ENCODE measurements at places on chromosomes 11 and 22. TPM values are rescaled to one million over a fixed set of nuclear protein-coding genes. Genes with fewer than 3 reads are reported as not detected.
A peak's percentile ranks its signal among the peaks of the same experiment; 100 is the strongest.

DNA sequence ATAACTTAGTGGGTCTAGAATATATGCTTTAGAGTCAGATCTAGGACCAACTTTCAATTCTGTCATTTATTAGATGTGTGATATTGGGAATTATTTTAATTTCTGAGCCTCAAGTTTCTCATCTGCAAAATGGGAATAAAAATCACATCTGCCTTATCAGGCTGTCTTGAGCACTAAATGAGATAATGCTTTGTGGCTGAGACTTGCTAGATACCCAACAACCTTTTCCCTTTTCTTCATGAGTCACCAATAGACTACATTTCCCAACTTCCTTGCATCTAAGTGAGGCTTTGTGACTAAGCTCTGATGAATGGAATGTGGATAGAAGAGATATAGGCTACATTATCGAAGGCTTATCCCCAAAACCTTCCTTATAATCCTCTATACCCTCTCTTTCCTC, 220.7 kb upstream of the SESN3 start:
- no peaks in the 10 kb centered on the region for H3K4me1 ChIP-seq
- DNase-seq, result no peak
- H3K27ac ChIP-seq, result no peak overlapping the region
- no peak overlapping the region for H3K4me3 ChIP-seq
- no peaks in the 10 kb centered on the region for H3K36me3 ChIP-seq

GRCh38 chr11:84224042-84224441, 937.9 kb upstream of the CCDC90B start:
- no peak overlapping the region for H3K4me3 ChIP-seq
- no peaks in the 10 kb centered on the region for H3K36me3 ChIP-seq
- no peaks in the 10 kb centered on the region for H3K4me1 ChIP-seq
- no peak for DNase-seq

- peak overlapping the region; percentile 97 for H3K27ac ChIP-seq
- H3K4me3 ChIP-seq, result no peak overlapping the region
- peaks cover 71% of the 10 kb centered on the region for H3K36me3 ChIP-seq
- H3K27me3 ChIP-seq, result peaks cover 6% of the 10 kb centered on the region
- H3K4me1 ChIP-seq, result peaks cover 51% of the 10 kb centered on the region
Measured at GRCh38 chr11:12229450-12230229, 119.2 kb downstream of the MICAL2 start.

GRCh38 chr11:72584939-72585597, 89.2 kb downstream of the PDE2A start:
- H3K27me3 ChIP-seq, result peaks cover 58% of the 10 kb centered on the region
- no peak overlapping the region for H3K4me3 ChIP-seq
- H3K27ac ChIP-seq, result no peak overlapping the region
- H3K36me3 ChIP-seq, result no peaks in the 10 kb centered on the region
- no peak for DNase-seq

- DNase-seq, result peak; percentile 75
- peak overlapping the region; percentile 87 for H3K4me3 ChIP-seq
- H3K27ac ChIP-seq, result peak overlapping the region; percentile 98
- peaks cover 6% of the 10 kb centered on the region for H3K27me3 ChIP-seq
Measured at GRCh38 chr11:69010964-69011623, 2.0 kb downstream of the MRGPRF start.

DNA sequence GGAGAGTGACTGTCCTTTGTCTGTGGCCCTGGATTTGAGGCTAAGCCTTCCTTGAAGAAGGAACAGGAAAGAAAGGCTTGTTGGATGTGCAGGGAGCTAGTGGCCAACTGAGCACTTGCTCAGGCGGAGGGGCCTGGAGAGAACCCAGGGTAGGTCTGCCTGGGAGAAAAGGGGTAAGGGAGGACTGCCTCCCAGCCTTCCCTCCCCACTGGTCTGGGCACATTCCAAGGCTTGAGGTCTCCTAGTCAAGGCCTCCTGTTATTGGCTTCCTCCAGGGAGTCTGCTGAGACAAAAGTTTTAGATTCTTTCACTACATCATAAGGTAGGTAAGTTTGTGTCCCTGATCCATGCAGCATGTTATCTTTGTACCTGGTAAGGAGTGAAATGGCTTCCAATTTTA, 15.2 kb downstream of the KCNQ1OT1 start:
- H3K27me3 ChIP-seq, result peaks cover 15% of the 10 kb centered on the region
- no peaks in the 10 kb centered on the region for H3K36me3 ChIP-seq
- no peaks in the 10 kb centered on the region for H3K4me1 ChIP-seq
- H3K27ac ChIP-seq, result no peak overlapping the region

DNA sequence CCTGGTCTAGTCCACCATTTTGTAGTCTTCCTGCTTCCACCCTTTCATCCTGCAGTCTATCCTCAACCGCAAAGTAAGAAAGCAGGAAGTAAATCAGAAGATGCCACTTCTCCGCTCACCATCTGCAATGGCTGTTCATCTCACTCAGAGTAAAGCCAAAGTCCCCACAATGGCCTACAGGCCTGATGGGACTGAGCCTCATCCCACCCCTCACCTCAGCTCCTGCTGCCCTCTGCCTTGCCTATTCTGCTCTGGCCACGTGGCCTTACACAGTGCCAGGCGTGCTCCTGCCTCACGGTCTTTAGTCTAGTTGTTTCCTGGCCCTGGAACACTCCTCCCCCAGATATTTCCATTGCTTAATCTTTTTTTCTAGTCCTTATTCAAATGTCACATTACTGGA, 95.5 kb downstream of the USP35 start:
- no peak for DNase-seq
- no peak overlapping the region for H3K4me3 ChIP-seq

DNA sequence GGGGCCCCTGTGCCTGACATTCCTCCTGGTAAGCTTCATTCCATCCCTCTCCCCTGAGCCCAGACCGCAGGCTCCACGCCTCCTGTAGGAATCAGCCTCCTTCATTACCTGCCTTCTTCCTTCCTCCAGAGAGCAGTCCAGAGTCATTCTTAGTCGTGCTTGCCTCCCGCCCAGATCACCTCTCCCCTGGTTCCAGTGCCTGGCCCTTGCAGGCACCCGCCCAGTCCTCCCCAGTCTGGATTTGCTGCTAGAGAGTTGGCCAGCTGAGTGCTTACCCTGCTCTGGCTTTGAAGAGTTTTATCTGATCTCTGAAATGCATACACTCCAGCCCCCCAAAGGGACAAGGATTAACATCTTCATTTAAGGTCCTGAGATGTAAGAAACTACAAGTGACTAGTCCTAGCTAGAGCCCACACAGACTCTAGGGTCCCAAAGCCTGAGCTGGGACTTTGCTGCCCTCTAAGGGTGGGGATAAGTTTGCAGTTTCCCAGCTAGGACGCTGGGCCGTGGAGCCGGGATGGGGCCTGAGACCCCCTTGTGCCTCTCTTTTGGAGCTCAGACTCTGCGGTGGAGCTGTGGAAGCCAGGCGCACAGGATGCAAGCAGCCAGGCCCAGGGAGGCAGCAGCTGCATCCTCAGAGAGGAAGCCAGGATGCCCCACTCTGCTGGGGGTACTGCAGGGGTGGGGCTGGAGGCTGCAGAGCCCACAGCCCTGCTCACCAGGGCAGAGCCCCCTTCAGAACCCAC, 1.6 kb downstream of the NR1H3 start:
- H3K27ac ChIP-seq, result peak overlapping the region; percentile 7
- peaks cover 40% of the 10 kb centered on the region for H3K4me1 ChIP-seq
- H3K27me3 ChIP-seq, result no peaks in the 10 kb centered on the region
- DNase-seq, result no peak

DNA sequence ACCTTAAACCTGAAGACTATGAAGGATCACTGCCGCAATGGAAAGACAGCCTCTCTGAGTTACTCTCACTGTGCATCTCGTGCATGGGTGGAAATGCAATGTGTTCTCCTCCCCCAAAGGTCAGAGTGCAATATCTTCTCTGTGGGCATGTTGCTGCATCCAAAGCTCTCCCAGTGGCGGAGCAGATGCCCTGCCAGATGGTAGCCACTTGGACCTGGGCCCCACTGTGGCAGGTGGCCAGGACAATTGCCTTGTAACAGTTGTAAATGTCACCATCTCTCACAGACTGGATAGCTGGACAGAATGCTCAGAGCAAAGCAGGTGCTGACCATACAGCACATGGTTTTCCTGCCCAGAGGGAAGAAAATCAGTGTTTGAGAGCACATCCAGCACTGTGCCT, 542.0 kb downstream of the FAM181B start:
- H3K27ac ChIP-seq, result no peak overlapping the region
- no peak overlapping the region for H3K4me3 ChIP-seq
- H3K27me3 ChIP-seq, result no peaks in the 10 kb centered on the region
- H3K36me3 ChIP-seq, result no peaks in the 10 kb centered on the region
- no peak for DNase-seq
- H3K4me1 ChIP-seq, result no peaks in the 10 kb centered on the region

DNA sequence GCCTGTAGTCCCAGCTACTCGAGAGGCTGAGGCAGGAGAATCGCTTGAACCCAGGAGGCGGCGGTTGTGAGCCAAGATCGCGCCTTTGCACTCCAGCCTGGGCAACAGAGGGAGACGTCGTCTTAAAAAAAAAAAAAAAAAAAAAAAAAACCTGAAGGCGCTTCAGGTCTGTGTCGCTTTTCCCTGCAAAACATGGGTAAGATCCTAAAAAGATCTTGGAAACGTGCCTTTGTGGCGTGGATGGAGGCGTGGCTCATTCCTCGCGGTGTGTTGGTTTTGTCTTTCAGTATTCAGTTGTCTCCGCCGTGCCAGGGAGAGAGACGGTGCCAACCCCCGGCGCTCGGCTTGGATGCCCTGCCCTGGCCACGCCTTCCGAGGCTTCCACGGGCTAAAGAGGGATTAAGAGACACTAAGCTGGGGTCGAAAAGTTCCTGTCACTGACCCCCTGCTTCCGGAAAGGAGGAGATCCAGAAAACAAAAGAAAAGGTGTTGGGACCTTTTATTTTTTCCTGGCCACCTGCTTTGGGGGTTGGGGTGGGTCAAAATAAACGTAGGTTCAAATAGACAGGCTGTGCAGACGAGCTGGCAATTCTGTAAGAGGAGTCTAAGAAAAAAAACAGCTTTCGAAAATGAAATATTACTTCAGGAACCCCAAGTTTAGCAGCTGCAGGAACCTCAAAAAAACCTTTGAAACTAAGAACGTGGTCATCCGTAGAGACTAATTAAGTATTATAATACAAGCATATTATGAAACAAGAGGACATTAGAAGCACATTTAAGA, 1.1 kb upstream of the SLC35F2 start:
- no peaks in the 10 kb centered on the region for H3K36me3 ChIP-seq
- H3K4me1 ChIP-seq, result peaks cover 28% of the 10 kb centered on the region
- DNase-seq, result no peak
- peaks cover 5% of the 10 kb centered on the region for H3K27me3 ChIP-seq
- peak overlapping the region; percentile 91 for H3K4me3 ChIP-seq

GRCh38 chr11:2293984-2294925, 7.5 kb downstream of the C11orf21 start:
- H3K27me3 ChIP-seq, result peaks cover 31% of the 10 kb centered on the region
- no peak overlapping the region for H3K4me3 ChIP-seq
- no peak for DNase-seq
- H3K4me1 ChIP-seq, result no peaks in the 10 kb centered on the region
- no peak overlapping the region for H3K27ac ChIP-seq

DNA sequence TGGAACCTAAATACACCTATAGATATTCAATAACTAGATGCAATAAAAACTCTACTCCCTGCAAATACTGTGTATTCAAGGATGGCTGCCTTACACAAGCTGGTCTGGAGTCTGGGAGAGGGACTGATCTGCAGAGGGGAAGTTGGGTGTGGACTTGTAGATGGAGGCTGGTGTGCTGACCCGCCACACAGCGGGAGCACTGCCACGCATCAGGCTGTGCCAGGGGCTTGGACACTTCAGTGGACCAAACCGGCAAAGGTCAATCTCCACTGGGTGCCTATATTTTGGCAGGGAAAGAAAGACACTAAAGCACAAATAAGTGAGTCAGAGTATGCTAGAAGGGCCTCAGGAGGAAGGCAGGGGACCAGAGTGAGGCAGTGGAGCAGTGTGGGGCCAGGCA, 2.1 kb upstream of the SHANK3 start:
- no peak overlapping the region for H3K4me3 ChIP-seq
- no peak overlapping the region for H3K27ac ChIP-seq
- no peak for DNase-seq
- no peaks in the 10 kb centered on the region for H3K4me1 ChIP-seq
- H3K36me3 ChIP-seq, result no peaks in the 10 kb centered on the region

DNA sequence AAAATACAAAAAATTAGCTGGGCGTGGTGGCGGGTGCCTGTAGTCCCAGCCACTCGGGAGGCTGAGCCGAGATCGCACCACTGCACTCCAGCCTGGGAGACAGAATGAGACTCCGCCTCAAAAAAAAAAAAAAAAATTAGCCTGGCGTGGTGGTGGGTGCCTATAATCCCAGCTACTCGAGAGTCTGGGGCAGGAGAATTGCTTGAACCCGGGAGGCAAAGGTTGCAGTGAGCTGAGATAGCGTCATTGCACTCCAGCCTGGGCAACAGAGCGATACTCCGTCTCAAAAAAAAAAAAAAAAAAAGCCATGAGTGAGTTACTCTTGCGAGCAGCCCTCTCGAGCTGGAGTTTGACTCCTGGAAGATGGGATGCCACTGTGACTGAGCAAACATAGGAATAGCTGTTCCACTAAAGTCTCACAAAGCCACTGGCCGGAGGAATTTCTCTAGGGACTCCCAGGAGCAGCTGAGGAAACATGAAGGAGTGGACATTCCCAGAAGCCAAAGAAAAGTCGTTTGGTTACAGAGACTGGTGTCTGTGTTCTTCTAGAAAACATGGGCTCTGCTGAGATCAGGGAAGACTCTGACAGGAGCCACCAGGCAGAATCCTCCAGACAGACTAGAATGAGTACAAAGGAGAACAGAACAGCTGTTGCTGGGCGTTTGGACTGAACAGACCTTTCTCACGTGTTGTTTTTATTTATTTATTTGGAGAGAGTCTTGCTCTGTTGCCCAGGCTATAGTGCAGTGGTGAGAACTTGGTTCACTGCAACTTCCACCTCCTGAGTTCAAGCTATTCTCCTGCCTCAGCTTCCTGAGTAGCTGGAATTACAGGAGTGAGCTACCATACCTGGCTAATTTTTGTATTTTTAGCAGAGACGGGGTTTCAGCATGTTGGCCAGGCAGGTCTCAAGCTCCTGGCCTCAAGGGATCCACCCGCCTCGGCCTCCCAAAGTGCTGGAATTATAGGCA, 32.4 kb upstream of the MYH9 start:
- DNase-seq, result no peak
- no peaks in the 10 kb centered on the region for H3K27me3 ChIP-seq
- no peaks in the 10 kb centered on the region for H3K36me3 ChIP-seq
- peaks cover 52% of the 10 kb centered on the region for H3K4me1 ChIP-seq

TMEM151A gene
- total RNA-seq, result not detected

DBX1 gene
- not detected for total RNA-seq

ARCN1 gene
- 326 TPM for total RNA-seq

GATD1 gene
- 61.0 TPM for total RNA-seq

APOL4 gene
- not detected for total RNA-seq

Data from HFFc6 (cell line).